CD4-positive, alpha-beta memory T cell (primary cell): ENCODE measurements at places on chromosomes 13 and 19.

DNA sequence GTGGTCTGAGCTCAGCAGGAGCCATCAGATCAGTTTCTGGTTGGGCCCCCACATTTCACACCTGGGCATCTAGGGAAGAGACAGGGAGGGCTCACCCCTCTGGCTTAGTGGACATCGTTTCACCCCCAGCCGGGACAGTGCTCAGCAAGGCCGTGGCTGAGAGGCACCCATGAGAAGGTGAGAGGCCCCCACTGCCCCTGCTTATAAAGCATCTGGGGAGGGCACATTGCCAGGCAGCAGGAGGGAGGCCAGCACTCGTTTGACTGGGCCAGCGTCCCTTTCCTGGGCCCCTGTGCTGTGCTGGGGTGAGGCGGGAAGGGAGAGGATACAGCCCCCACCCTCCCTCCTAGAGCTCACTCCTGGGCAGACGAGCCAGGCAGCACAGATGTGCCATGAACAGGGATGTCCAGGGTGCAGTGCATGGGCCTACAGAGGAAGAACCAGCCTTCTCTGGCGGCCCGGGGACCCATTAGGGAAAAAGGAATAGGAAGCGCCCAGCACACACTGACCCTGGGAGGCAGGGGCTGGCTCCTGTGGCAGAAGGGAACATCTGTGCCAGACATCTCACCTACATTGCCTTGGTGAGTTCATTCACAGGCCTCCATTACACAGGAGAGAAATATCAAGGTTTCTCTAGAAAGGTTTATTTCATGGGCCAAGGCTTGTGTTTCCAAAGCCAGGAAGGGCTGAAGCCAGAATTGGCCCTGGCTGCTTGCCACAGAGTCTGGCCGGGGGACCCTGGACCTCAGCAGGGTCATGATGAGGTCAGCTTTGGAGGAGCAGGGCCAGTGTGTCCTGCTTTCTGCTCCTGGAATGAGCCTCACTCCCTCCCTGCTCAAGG lies 7.7 kb downstream of the AP1M1 start:
- no peak for DNase-seq

GRCh38 chr13:43153436-43154090 lies 130.2 kb downstream of the DNAJC15 start:
- no peak for DNase-seq

- no peak for DNase-seq
These were observed 63.9 kb upstream of the DOCK9 start for GRCh38 chr13:99041788-99042187.

DNA sequence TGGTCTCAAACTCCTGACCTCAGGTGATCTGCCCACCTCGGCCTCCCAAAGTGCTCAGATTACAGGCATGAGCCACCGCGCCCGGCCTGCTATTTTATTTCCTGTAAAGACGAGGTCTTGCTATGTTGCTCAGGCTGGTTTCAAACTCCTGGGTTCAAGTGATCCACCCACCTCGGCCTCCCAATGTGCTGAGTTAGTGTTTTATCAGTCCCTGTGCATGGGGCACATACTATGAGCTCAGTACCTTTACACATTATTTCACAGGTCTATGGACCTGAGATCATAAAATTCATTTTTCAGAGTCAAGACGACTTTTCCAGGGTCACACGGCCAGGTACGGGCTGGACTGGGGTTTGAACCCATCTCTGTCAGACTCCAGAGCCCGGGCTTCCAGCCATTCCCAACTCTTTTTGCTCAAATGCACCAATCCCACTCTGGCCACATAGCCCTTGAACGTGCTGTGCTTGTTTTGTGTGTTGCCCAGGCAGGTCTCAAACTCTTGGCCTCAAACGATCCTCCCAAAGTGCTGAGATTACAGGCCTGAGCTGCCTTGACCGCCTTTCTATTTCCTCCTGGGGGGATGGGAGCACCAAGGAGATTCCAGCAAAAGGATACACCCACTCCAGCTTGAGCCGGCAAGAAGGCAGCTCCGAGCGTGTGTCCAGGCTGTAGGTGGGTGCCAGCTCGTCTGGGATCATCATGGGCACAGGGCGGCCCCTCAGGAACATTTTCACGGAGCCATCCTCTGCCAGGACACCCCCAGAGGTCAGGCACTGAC lies 1.1 kb downstream of the EML2 start:
- DNase-seq = no peak

GRCh38 chr13:43355774-43356173 lies 332.4 kb downstream of the DNAJC15 start:
- DNase-seq = no peak

GRCh38 chr19:6068711-6069110 lies 41.6 kb downstream of the RFX2 start:
- DNase-seq = no peak

DNA sequence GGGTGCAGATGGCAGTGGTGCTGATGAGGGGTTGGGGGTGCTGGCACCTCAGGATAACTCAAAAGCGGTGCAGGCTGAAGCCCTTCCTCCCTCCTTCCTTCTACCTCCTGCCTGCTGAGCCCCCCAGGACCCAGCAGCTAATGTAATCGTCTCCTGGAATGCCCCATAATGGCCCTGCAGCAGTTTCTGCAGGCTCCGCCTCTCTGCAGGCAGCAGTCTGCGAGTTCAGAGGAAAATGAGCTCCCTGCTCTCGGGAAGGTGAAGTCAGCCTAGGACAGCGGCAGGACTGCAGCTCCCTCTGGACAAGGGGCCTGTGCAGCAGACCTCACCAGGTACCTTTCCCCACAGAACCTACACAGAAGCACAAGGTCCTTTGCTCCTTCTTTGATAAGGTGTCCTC lies 130.9 kb downstream of the ZDHHC20 start:
- no peak for DNase-seq

DNA sequence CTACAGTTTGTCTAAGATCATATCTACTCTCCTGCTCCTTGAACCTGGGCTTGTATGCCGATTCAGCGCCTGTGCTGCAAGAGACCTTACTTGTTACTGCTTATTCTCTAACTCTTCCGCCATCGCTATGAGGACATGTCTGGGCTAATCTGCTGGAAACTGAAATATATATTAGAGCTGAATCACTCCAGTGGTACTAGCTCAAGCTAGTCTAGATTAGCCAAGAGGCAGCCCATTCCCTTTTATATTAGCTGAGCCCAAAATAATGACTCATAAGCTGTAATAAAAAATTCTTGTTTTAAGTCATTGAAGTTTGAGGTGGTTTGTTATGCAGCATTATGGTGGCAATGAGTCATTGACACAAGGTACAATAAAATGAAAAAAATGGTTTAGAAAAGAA lies 52.8 kb downstream of the SLC6A16 start:
- DNase-seq = no peak

- DNase-seq = no peak
These were observed 19.8 kb downstream of the GATAD2A start for GRCh38 chr19:19425170-19425875.

- no peak for DNase-seq
These were observed 3.3 kb upstream of the USP12 start for GRCh38 chr13:27174766-27175455.

DNA sequence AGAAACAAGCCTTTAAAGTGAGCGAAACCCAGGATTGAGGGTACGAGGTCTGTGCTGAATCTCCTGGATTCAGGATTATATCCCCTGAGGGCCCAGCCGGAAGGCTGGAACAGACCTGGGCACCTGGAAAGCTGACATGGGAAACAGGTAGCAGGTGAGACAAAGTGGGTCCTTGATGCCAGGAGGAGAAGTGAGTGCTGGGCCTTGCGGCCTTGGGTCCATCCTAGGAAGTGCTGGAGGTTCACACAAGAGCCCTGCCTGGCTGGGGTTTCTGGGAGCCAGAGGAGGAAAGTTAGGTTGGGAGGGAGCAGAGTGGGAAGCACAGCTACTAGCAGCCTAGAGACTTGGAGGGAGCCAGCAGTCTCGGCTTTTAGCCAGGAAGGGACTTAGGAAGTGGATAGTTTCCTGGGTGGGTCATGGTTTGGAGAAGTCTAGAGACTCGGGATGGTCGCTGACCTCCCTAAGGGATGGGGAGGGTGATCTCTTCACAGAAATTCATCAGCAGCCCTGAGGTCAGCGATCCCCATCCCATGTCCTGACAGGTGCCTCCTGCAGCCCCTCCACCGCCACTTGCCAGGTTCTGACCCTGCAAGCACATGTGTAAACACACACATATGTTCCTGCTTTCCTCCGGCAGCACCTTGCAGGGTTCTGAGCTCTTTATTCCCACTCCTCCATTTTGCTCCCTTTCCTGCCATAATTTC lies 29.4 kb upstream of the ZNF492 start:
- no peak for DNase-seq

DNA sequence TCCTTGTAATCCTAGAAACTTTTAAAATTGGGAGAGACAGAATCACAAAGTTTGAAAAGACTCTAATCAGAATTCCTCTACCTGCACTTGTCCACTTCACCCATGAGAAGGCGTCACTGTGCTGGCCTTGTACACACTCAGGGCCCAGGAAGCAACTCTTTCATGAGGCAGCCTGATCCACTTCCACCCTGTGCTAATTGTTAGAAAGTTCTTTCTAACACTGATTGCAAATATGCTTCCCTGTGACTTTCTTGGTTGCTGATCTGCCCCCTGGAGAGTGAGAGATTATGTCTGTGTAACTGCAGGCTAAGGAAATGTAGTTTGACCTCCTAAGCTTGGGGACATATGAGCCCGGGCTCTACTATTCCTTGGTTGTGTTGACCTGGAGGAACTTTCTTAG lies 494.6 kb downstream of the MYO16 start:
- DNase-seq = no peak

- DNase-seq = no peak
These were observed 6.7 kb downstream of the PROSER3 start for GRCh38 chr19:35764432-35765315.

DNA sequence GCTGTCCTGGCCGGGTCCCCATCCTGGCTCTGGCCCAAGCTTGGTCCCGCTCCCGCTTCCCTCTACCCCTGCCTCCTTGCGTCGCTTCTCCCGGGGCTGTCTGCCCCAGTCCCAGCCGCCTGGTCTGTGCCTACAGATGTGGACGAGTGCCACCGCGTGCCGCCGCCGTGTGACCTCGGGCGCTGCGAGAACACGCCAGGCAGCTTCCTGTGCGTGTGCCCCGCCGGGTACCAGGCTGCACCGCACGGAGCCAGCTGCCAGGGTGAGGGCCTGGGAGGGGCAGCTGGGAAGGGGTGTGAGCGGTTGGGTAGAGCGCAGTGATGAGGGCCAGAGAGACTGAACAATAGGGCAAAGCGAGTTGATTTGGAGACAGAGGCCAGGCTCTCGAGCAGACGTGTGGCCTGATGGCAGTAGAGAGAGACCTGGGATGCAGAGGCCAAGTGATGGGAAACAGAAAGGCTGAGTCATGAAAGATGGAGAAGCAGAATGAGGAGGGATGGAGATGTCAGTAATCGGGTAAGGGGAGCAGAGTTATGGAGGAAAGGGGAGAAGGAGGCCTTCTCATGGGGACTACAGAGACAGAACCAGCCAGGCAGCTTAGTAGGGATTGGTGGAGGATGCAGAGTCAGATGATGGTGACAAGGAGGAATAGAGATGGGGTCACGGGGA lies 9.4 kb downstream of the LTBP4 start:
- peak; percentile 82 for DNase-seq

GRCh38 chr13:41756198-41756880 lies 204.6 kb downstream of the VWA8 start:
- DNase-seq = no peak

GRCh38 chr19:40303765-40304164 lies 18.6 kb upstream of the AKT2 start:
- no peak for DNase-seq
